GOT3 (cell line): ENCODE measurements at places on chromosomes 7 and 10.

GRCh38 chr7:99365318-99366141, 9.0 kb upstream of the ARPC1B start:
- no peak for DNase-seq

GRCh38 chr7:151650161-151650560, 130.5 kb upstream of the RHEB start:
- no peak for DNase-seq

DNA sequence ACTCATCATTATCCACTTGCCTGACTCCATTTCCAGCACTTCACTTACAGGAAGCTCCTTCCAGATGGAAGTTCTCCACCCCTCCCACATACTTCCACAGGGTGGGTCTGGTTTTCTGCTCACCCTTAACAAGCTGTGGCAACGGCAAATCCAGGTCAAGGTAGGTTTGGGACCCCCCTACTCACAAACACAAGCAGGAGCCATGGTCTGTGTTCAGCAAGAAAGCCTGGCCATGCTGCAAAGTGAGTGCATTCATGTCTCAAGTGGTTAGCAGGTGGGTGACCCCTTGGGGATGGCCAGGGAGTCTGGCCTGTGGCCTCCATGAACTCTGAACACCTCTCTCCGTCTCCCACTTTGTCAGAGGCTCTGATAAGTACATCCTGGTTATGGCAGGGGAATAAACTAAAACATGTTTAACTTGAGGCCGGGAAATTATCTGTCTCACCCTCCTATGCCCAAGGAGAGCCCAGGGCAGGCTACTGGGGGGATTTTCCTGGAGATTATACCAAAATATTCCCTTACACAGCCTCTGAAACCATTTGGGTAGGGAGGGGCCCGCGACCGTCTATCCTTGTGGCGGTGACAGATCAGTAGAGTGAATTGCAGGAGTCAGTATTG, 844 bp downstream of the XPNPEP1 start:
- no peak for DNase-seq

GRCh38 chr10:132188331-132188730, 1.6 kb downstream of the DPYSL4 start:
- DNase-seq = no peak

GRCh38 chr10:119352042-119352441, 144.7 kb downstream of the GRK5 start:
- no peak for DNase-seq

GRCh38 chr10:31697271-31698180, 231.1 kb downstream of the ARHGAP12 start:
- peak; percentile 56 for DNase-seq

- DNase-seq = no peak
These were observed 17.7 kb downstream of the MDFIC start for GRCh38 chr7:114939484-114940097.

GRCh38 chr10:88978463-88978862, 12.1 kb upstream of the FAS start:
- DNase-seq = no peak

- DNase-seq = no peak
These were observed 2.6 kb downstream of the GRID1 start for GRCh38 chr10:86363833-86364490.

GRCh38 chr10:33392706-33393105, 58.2 kb upstream of the NRP1 start:
- no peak for DNase-seq

DNA sequence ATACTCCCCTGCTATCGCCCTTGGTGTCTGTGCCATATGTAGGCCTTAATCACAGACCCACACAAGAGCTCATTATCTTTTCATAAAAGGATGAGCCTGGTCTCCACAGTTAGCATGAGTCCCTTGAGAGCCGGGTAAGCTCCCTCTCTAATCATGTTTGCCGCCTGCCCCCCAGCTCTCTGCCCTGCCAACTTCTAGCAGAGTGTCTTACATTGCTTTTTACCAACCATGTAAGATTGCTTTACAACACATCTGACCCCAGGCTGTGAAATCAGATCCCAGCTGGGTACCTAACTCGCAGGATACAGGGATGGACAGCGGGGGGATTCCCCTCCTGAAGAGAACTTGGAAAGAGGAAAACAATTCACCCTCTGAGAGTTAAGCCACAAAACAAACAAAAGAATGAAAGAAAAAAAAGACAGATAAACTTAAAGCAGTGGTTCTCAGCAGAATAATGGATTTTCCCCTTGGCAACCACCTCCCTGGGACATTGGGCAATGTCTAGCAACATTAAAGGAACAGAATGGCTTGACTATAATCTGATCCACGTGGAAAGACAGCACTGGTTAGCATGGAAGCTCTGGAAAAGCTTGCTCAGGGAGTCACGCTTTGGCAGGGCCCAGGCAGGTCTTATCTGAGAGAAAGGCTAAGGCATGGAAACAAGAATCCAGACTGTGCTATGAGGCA, 39.4 kb upstream of the ATOH7 start:
- no peak for DNase-seq

DNA sequence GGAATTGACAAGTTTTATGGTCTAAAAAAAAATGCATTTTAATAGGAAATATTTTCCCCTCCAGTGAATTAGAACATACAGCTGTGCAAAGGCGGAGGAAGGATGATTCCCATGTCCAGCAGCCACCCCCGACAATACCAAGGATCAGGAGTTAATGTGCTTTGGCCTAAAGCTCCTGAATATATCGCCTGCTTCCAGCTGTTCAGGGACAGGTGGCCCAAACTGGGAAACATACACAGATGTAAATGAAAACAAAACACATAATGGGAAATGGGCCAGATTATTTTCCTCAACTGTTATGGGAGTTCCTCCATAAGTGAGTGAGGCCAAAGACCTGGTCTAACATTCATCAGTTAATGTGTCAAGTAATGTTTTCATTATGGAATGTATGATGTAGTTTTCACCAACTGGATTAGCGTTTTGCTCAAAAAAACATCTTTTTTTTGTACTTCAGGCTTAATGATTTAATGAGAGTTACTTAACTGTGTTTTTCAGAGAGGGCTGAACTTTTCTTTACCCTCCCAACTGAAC, 55.1 kb upstream of the LAMB1 start:
- no peak for DNase-seq
